ENCODE measurements at places on chromosomes 13 and 19.

DNA sequence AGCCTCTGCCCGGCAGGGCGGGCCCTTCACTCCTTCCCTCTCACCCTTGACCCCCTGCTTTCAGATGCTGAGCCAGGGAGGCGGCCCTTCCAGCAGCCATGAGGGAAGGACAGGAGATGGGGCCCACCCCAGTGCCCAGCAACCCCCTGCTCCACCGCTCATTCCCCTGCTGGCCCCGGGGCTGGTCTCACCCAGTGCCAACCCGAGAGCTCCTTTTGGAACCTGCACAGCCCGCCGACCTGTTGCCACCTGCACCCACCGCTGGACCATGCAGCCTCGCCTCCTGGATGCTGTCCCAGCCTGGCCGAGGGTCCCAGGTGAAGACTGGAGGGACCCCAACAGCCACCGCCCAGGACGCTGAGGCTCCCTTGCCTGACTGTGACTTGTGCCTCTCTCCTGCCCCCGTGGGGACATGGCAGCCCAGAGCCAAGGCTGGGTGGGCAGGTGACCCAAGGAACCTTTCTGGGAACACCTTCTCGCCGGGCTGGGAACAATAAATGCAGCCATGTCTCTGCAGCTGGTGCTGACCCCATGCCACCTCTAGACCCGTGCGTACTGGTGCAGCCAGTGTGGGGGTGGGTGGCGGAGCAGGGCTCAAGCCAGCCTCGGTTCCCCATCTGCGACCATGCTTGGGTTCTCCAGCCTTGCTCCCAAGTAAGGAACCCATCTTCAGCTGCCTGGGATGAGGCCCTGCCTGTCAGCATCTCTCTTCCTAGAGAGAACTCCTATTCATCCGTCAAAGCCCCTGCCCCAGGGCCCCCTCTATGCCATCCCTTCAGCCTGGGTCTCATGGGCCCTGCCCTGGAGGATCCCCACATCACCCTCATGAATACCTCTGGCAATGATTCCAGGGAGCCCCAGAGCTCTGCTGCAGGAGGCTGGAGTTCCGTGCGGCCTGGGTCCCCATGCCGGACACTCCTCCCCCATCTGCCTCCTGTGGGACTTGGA is 3.7 kb downstream of the FAM174C start:
- no peak for DNase-seq

DNA sequence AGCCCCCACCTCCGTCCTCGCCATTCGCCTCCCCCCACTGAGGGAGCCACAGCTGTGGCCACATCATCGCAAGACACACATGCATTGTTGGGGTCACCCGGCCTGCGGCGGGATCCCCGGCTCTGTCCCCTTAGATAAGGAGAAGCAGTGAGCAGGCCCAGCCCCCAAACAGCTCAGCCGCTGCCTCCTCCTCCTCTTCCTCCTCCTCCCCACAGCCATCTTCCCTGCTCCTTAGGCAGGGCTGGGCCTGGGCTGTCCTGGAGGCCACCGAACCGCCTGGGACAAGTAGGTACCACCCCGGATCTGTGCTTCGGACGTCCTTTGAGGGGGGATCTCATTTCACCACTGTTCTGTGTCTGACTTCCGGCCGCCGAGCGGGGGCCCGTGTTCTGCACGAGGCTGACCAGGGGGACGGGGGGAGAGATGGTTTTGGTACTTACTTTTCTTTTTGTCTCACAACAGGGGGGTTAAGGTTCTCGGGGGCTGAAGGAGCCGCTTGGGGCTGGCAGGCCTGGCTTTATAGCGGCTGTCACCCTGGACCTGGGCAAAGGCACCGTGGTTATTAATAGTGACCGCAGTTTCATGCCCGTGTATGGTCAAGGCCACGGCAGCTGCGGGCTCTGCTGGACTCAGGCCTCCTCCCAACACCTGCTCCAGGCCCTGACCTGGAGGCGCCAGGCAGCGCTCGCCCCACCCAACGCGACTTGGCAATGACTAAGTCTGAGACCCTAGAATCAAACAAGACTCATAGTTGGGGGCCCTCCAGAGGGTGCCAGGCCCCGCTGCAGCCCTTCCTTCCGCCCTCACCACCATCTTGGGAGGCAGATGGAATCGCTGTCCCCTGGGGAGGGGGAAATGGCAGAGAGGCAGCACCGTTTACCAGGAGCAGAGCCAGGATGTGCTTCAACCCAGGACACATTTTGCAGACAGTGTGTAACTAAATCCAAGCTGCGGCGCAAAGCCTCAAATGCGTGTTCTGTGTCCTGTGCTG is 18.3 kb downstream of the NMRK2 start:
- no peak for DNase-seq

GRCh38 chr19:16048583-16048982 is 27.7 kb upstream of the TPM4 start:
- DNase-seq = no peak

- DNase-seq = peak; percentile 80
These were observed 12.0 kb upstream of the CEACAM21 start for GRCh38 chr19:41563854-41564514.

- DNase-seq = no peak
These were observed 15.0 kb upstream of the ALOX5AP start for GRCh38 chr13:30720172-30720869.

GRCh38 chr19:17001603-17002183 is 24.9 kb downstream of the CPAMD8 start:
- peak; percentile 90 for DNase-seq

DNA sequence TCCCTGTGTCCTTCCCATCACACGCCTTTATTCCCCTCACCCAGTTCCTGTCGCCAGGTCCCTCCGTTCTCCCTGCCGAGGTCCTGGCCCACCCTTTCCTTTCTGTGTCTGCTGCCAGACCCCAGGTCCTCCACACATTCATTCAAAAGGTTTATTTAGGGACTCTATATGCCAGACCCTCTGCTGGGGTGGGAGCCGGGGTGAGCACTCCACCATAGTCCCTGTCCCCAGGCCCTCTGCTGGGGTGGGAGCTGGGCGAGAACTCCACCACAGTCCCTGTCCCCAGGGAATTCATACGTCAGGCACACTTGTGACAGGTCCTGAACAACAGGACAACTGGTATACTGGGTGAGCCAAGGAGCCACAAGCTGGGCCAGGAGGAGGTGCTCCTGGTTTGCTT is 34.4 kb upstream of the TUBGCP3 start:
- DNase-seq = no peak

GRCh38 chr13:87820241-87820640 is 149.1 kb downstream of the SLITRK5 start:
- DNase-seq = no peak

GRCh38 chr13:77001963-77002587 is 10.2 kb downstream of the CLN5 start:
- DNase-seq = no peak

- no peak for DNase-seq
These were observed 96.6 kb downstream of the TEX26 start for GRCh38 chr13:31029102-31029501.

DNA sequence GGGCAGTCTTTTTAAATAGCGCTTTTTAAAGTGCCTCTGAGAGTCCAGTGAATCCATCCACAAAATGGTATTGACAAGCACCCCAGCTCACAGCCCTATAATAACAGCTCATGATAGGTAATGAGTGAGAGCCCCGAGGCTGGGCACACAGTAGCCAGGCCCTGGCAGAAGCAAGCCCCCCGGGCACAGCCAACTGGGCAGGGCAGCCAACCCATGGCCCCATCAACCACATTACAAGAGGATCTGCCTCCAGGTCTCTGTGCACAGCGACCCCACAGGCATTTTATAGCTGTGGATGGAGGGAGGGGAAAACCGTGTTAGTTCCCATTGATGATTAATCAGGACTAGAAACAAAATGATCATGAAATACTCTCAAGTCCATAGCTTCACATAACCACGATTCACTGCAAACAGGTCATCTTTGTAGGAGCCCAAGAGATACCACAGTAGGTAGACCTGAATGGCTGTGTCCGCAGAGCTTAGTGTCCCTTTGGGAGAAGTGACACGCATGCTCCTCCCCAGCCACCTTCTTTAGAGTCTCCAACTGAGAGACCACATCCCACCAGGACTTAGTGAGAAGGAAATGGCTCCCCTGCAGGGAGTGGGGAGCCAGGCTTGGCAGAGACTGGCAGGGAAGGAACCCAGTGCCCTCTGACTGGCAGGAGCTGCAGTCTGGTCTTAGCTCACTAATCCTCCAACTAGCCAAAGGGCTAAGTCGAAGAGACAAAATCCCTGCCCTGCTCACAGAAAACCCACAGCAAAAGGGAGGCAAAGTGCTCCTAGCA is 4.3 kb upstream of the VSTM2B start:
- no peak for DNase-seq

DNA sequence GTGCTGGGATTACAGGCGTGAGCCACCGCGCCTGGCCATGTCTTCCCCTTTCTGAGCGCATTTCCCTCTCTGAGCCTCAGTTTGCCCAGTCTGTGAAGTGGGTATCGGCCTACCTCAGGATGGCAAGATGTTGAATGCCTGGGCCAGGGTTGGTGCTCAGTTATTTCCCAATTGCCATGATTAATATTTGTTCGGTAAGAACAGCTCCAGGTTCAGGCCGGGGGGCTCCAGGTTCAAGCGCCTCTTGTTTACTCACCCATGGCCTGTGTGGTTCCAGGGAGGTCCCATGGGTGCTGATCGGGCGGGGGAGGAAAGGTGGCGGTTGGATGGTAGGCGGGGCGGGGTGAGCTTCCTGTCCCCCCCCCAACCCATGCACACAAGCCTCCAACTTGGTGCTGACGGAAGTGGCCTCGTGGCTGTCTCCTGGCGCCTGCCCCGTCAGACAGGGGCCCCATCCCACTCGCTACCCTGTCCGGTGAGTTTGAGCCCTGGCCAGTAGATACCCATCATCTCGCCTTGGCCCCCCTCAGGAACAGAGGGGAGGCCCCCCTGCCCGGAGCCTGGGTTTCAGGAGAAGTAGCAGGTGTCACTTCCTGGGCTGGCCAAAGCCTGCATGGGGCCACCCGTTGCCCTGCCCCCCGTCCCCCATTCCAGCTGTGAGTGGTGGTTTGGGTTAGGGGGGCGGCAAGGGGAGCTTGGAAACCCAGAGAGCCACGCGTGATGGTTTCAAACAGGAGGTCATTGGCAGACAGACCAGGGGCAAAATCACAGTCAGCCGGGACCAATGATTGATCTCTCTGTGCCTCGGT is at the start of gene FCHO1:
FCHO1 (plus strand) TSS at position 375 of the 809 bp plus-strand sequence. CDS start 3,688 bp downstream, outside the sequence.
- DNase-seq = peak; percentile 94

DNA sequence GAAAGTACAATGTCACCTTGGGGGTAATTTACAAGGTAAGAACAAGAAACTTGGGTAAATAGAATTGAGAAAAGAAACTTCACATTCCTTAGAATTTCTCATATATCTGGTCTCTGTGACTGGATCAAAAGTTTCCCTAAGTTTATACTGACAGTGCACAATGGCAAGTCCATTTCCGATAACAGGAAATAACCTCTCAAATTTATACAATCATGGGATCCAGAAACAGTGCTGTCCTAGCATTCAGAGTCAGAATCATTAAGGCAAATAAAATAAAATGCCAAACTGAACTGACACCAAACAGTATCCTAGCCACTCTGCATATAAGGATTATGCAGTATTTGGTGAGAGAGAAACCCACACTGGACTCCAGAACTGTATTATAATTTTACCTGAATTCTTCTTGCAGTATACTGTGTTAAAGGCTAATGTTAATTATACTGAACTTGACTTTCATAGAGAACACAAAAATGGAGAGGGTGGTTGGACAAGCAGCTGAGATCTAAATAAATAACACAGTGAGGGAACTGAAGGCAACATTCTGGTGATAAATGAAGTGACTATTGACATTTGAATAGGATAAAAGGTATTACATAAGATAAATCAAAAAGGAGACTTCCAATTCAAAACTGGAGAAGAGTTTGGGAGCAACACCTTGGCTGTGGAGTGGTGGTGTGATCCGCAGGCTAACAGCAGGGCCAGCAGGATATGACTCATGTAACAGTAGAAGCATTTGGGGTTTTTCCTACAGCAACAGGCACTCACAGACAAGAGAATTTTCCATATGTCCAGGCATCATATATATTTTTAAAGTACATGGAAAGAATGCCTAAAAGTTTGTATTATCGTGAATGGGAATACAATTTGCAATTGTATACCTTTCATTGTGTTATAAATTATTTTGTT is 932.5 kb upstream of the MIR17HG start:
- DNase-seq = no peak

DNA sequence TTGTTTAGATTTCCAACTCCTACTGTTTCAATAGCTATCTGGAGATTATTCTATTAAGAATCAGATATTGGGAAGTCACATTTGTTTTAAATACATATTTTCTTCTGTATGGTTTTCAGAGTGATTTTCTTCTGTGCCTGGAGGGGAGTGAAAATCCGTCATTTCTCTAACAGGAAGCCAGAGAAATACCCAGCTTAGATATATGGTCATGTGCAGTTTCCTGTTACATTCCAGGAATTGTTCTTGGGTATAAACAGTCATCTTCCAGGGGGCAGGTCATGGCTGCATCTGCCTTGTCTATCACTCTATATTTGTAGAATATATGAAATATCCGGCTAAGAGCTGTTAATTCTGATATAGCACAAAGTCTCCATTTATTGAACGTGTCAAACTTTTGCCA is 77.5 kb upstream of the MIR17HG start:
- no peak for DNase-seq

GRCh38 chr13:52738719-52739467 is 727 bp downstream of the CNMD start:
- DNase-seq = no peak

- DNase-seq = peak; percentile 23
These were observed 3.3 kb downstream of the OR10H1 start for GRCh38 chr19:15812060-15812722.

DNA sequence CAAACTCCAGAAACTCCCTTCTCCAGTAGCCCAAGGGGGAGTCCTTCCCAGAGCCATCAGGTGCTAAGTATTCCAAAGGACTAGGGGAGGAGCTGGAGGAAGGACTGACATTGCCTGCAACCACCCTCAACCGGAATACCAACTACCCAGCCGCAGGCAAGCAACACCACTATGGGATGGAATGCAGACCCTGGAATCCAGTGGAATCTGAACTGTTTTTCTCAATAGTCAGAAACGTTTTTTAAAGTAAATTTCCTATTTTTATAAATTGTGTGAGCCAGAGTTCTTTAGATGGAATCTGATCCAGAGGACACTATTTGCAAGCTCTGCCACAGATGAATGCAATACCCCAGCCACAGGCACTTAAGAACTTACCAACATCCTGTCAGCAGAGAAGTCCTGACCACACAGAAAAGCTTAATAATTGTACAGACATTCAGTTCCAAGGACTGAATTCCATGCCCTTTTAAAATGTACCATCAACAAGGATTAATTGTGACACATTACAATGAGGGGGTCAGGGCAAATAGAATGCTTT is 92.1 kb downstream of the USP12 start:
- DNase-seq = no peak
